ENCODE measurements at places on chromosomes 6 and 20. TPM values are rescaled to one million over a fixed set of nuclear protein-coding genes. Genes with fewer than 3 reads are reported as not detected.

Gene ATP6V1G2
- 0.36 TPM for polyA plus RNA-seq

Gene RHAG
- polyA plus RNA-seq: not detected

Gene THBS2
- 0.35 TPM for polyA plus RNA-seq

Gene FAM120B
- 6.0 TPM for polyA plus RNA-seq

Gene ACTL10
- 0.37 TPM for polyA plus RNA-seq

Gene CCN6
- 0.54 TPM for polyA plus RNA-seq

Gene OPN5
- polyA plus RNA-seq: not detected

Gene HTR1B
- not detected for polyA plus RNA-seq

Gene GSTA4
- 19.7 TPM for polyA plus RNA-seq

Gene PGC
- polyA plus RNA-seq: 0.18 TPM

Gene C6orf15
- not detected for polyA plus RNA-seq

Gene SIRPB2
- polyA plus RNA-seq: 0.99 TPM

Gene TMEM244
- not detected for polyA plus RNA-seq

Gene LINC00237
- not detected for polyA plus RNA-seq

Gene SIM1
- polyA plus RNA-seq: not detected

Gene FKBP1C
- 0.45 TPM for polyA plus RNA-seq

Gene SYNDIG1
- not detected for polyA plus RNA-seq
